ENCODE measurements at places on chromosomes 5 and 9. TPM values are rescaled to one million over a fixed set of nuclear protein-coding genes. Genes with fewer than 3 reads are reported as not detected.

Gene FGD3
- 160 TPM for total RNA-seq

GRCh38 chr5:132224716-132225115, 2.9 kb downstream of the P4HA2 start:
- H3K36me3 ChIP-seq, result peaks cover 7% of the 10 kb centered on the region
- no peak overlapping the region for H3K27ac ChIP-seq
- H3K27me3 ChIP-seq, result peaks cover 9% of the 10 kb centered on the region
- no peak overlapping the region for H3K4me3 ChIP-seq
- H3K4me1 ChIP-seq, result peaks cover 23% of the 10 kb centered on the region

Gene IL3
- total RNA-seq, result not detected

- no peak overlapping the region for H3K27ac ChIP-seq
- H3K27me3 ChIP-seq, result peaks cover 8% of the 10 kb centered on the region
- H3K4me1 ChIP-seq, result no peaks in the 10 kb centered on the region
- DNase-seq, result no peak
- H3K4me3 ChIP-seq, result no peak overlapping the region
- H3K36me3 ChIP-seq, result no peaks in the 10 kb centered on the region
Measured at GRCh38 chr5:82513738-82514137, 235.6 kb upstream of the RPS23 start.

Gene PCDHGC4
- not detected for total RNA-seq

Gene CBY3
- 0.40 TPM for total RNA-seq

- no peak for DNase-seq
- H3K4me1 ChIP-seq, result peaks cover 4% of the 10 kb centered on the region
- H3K27me3 ChIP-seq, result peaks cover 3% of the 10 kb centered on the region
- H3K36me3 ChIP-seq, result no peaks in the 10 kb centered on the region
Measured at GRCh38 chr9:86241216-86241615, 18.2 kb downstream of the C9orf153 start.

DNA sequence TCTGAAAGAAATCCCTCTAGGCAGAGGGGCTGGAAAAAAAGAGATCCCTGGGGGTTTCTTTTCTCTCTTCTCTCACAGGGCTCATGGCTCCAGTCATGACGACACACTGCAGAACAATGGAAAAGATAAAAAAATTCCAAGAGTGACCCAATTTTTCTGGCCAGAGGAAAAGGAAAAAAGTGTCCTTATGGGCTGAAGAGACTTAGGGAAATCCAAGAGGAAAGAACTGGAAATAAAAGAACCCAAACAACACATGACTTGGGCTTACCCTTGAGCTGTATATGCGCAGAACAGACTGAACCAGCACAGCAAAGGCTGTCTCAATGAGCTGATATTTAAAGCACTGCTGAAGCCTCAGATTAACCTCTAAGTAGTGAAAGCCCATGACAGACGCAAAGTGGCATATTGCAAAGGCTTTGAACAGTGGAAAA, 102.4 kb downstream of the SMIM23 start:
- no peak overlapping the region for H3K27ac ChIP-seq
- no peak overlapping the region for H3K4me3 ChIP-seq
- no peak for DNase-seq
- no peaks in the 10 kb centered on the region for H3K27me3 ChIP-seq
- H3K4me1 ChIP-seq, result peaks cover 3% of the 10 kb centered on the region

DNA sequence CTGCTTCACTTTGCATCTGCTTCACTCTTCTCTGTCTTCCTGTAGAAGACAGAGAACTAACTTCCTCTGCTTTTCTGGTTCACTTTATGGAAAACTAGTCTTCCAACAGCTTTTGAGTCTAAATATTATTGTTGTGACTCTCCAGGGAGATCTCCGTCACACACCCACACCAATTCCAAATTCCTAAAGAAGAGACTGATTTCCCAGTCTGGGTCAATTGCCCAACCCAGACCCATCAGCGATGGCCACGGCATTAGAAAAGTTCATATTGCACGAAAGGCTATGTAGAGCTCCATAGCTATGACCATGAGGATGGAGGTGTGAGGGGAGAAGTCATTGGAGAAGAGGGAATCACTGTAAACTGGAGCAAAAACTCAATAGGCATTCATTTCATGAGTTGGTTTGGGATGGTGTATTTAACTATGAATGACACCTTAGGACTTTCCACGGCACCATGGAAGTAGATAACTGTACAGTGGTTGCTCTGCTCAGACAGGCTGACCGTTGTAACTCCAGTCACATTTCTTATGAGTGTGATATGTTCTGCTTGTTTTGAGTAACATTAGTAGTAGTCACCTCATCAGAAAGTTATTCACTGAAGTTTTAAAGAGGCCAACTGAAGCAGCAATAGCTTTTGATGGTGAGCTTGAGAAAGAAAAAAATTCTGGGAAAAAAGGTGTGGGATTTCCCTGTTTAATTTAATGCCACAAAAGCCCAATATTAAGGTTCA, 78.1 kb upstream of the MAMDC2 start:
- H3K27ac ChIP-seq, result no peak overlapping the region
- no peaks in the 10 kb centered on the region for H3K4me1 ChIP-seq
- DNase-seq, result no peak

- H3K4me1 ChIP-seq, result no peaks in the 10 kb centered on the region
- no peak overlapping the region for H3K4me3 ChIP-seq
- no peaks in the 10 kb centered on the region for H3K36me3 ChIP-seq
- H3K27me3 ChIP-seq, result peaks cover 6% of the 10 kb centered on the region
- no peak for DNase-seq
- H3K27ac ChIP-seq, result no peak overlapping the region
Measured at GRCh38 chr5:39639618-39640089, 214.9 kb upstream of the DAB2 start.

Gene TLE1
- 0.43 TPM for total RNA-seq

DNA sequence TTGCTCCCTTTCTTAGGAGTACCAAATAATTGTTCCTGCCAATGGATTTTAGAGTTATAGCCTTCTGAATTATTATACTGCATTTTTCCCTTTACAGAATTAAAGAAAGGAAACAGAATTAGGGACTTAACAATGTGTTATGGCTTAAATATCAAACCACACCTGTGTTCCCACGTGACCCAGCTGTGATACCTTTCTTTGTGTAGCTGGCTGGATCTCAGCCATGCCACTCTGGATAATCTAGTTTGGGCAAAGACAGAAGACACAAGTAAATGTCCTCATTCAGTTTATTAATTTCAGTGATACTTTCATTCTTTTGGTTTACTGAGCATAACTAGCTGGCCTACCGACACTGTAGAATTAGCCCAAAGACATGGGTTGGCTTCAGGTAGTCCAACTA, 417.2 kb upstream of the ADAMTS16 start:
- no peaks in the 10 kb centered on the region for H3K27me3 ChIP-seq
- no peak overlapping the region for H3K4me3 ChIP-seq
- no peaks in the 10 kb centered on the region for H3K4me1 ChIP-seq
- no peaks in the 10 kb centered on the region for H3K36me3 ChIP-seq
- DNase-seq, result no peak

GRCh38 chr9:33380390-33381094, 21.8 kb downstream of the AQP7 start:
- H3K4me3 ChIP-seq, result no peak overlapping the region
- no peaks in the 10 kb centered on the region for H3K36me3 ChIP-seq
- DNase-seq, result peak; percentile 6
- H3K4me1 ChIP-seq, result no peaks in the 10 kb centered on the region
- H3K27ac ChIP-seq, result no peak overlapping the region
- H3K27me3 ChIP-seq, result peaks cover 2% of the 10 kb centered on the region

Gene SEMA6A
- not detected for total RNA-seq

DNA sequence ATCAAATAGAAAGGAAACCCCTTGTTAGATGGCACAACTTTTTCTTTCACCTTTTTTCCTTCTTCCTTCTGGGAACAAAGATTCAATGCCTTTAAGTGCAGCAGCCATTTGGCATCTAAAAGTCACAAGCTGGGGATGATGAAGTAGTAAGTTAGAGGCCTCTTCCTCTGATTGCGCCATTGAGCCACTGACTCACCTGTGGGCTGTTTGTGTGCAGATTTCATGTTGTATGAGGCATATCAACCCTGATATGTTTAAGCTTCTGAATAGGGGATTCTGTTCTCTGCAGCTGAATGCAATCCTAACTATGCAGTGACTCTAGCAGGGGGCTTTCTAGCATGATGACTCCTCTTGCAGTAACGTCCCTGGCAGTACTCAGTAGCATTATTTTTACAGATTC, 599.9 kb downstream of the CSNK1G3 start:
- H3K27me3 ChIP-seq, result no peaks in the 10 kb centered on the region
- H3K4me1 ChIP-seq, result no peaks in the 10 kb centered on the region
- no peak for DNase-seq
- H3K27ac ChIP-seq, result no peak overlapping the region
- H3K36me3 ChIP-seq, result no peaks in the 10 kb centered on the region
- no peak overlapping the region for H3K4me3 ChIP-seq

DNA sequence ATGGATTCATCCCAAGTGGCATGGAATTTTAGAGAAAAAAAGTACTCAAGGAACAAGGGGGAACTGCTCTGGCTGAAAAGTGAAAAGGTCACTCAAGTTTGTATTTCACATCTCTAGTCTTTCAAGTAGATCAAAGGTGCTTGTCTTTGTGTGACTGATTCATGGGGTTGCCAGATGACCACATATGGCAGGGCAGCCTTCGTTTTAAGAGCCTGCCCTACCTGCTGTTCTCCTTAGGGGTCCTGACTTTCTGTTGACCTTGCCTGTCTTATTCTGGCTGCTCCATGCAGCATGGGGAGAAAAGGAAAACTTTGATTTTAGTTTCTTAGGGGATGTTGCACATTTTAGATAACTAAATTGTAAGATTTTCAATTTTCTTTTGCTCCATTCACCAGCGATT, 877.7 kb downstream of the TLE1 start:
- no peaks in the 10 kb centered on the region for H3K27me3 ChIP-seq
- no peak for DNase-seq
- H3K27ac ChIP-seq, result no peak overlapping the region
- no peaks in the 10 kb centered on the region for H3K4me1 ChIP-seq

Gene CHSY3
- total RNA-seq, result not detected

Gene ISL1
- not detected for total RNA-seq

DNA sequence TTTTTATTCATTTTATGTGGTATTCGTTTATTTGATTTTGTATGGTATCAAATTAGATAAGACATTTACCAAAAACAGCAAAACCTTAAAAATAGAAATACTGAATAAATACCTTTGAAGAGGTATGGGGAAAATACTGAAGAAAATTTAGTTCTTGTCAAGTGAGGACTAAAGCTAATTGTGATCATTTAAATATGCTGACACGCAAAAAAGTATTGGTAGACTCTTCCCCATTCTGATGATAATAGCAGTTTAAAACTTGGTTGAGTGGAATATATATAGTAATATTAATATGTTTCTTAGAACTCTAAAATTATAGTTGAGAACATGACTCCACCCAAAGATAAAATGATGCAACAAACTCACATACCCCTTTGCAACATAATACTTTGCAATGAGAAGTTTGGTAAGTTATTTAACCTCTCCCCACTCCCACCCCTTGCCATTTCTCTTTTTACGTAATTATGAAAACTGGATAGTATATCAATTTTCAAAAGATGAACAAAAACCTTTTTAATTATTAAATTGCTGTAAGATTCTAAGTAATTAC, 30.1 kb upstream of the SNX24 start:
- no peak overlapping the region for H3K4me3 ChIP-seq
- H3K27me3 ChIP-seq, result no peaks in the 10 kb centered on the region
- H3K27ac ChIP-seq, result no peak overlapping the region
- peaks cover 7% of the 10 kb centered on the region for H3K36me3 ChIP-seq

- no peak overlapping the region for H3K4me3 ChIP-seq
- no peaks in the 10 kb centered on the region for H3K36me3 ChIP-seq
- peaks cover 3% of the 10 kb centered on the region for H3K27me3 ChIP-seq
- DNase-seq, result no peak
- H3K4me1 ChIP-seq, result no peaks in the 10 kb centered on the region
Measured at GRCh38 chr9:6616951-6617602, 28.5 kb downstream of the GLDC start.

DNA sequence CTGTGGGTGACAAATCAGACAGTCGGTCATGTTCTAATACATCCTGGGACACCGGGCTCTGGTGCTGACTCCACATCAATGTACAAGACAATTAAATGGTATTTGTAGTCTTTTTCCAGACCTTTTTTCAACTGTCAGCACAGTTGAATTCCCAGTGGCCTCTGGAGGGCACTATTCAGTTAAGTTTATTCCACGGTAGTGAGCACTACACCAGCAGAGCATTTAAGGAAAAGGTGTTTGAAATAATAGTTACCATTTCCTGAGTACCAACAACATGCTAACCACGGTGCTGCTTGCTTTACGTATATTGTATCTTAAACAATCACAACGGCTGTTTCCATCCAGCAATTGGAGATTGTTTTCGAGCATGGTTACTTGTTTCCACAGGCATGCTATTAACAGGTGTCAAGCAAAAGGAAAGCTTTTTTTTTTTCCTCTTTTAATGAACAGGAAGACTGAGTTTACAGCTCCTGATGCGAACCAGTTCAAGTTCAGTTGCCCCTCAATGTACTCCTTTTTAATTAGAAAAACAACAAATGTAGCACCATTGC, 186.7 kb downstream of the PDZD2 start:
- DNase-seq, result no peak
- H3K4me1 ChIP-seq, result peaks cover 3% of the 10 kb centered on the region
- H3K27me3 ChIP-seq, result peaks cover 8% of the 10 kb centered on the region
- no peaks in the 10 kb centered on the region for H3K36me3 ChIP-seq
- H3K4me3 ChIP-seq, result no peak overlapping the region
- H3K27ac ChIP-seq, result no peak overlapping the region

Gene SHOC1
- total RNA-seq, result not detected

- peaks cover 35% of the 10 kb centered on the region for H3K36me3 ChIP-seq
- peaks cover 35% of the 10 kb centered on the region for H3K4me1 ChIP-seq
- DNase-seq, result no peak
Measured at GRCh38 chr5:150046031-150046430, 40.3 kb downstream of the CSF1R start.

DNA sequence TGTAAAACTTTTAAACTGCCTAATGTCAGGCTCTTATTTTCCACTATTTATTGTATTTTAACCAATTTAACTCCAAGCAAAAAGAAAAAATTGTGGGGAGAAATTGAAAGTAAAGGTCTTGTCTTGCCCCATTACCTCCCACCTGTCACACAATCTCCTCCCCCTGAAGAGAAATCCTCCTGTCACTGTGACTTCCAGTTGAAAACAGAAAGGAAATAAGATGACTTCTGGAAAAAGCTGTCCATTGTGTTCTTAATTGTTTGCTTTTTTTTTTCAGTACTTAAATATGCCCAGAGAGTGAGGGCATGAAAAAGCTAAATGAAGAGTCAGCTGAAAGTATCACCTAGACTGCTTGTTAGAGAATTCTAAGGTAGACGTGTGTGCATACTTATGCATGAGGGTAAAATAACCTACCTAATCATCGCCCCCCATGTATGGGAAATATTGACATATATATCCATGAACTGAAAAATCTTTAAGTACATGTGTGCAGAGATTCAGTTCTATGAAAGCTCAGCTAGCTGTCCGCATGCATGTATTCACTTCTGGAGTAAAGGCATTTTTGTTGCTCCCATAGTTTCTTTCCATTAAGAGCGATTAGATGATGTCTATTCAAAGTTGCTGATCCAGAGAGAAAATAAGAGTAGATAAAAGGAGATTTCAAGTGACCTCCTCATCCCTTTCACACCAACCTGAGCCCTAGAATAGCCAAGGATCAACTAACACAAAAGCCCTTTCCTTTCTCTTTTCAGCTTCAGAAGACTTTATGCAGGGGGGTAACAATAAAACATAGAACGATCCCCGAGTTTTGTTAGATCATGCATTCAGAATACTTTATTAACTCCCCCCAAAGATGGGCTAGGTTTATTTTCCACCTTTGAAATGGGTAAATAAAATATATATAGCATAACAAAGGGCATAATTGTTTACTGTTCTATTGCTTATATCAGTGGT, 5.3 kb downstream of the NR2F1-AS1 start:
- H3K4me1 ChIP-seq, result peaks cover 17% of the 10 kb centered on the region
- H3K4me3 ChIP-seq, result no peak overlapping the region
- H3K27ac ChIP-seq, result no peak overlapping the region
- no peak for DNase-seq
- peaks cover 91% of the 10 kb centered on the region for H3K27me3 ChIP-seq

Gene TYRP1
- total RNA-seq, result not detected

Gene IFNB1
- total RNA-seq, result 0.37 TPM
